Cerebellum (tissue), 4 donors: ENCODE measurements at places on chromosomes 3 and 15. TPM values are rescaled to one million over a fixed set of nuclear protein-coding genes. Genes with fewer than 3 reads are reported as not detected.

GRCh38 chr3:29746163-29746760 lies 465.4 kb downstream of the RBMS3 start:
- no peak for DNase-seq

GRCh38 chr15:45088801-45089711 lies 24.9 kb downstream of the DUOX2 start:
- no peak for DNase-seq

DNA sequence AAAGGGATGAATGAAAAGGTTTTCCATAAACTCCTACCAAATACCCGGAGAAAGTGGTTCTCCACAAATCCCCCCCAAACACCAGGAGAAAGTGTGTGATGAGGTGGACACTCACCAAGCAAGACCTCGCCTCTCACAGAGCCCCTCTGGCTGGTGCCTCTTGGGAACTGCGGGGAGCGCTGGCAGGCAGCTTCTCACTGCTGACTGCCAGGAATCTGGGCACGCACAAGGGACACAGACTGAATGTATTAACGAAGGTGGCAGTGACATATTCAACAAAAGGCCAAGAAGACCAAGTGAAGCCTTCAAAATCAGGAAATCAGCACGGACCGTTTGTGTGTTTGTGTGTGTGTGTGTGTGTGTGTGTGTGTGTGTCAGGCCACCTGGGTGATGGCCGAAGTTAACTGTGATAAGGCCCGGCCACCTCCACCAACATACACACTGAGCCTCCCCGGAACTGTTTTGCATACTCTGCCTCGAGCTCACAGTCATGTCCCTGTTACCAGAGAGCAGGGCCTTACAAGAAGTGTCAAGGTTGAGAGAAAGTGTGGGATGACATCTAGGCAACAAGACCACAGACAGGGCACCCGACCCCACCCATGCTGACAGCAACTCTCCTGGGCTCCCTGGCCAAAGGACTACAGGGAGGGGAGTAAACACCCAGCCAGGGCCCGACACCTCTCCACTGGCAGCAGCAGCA lies 18.0 kb downstream of the ATP10A start:
- DNase-seq: no peak

DNA sequence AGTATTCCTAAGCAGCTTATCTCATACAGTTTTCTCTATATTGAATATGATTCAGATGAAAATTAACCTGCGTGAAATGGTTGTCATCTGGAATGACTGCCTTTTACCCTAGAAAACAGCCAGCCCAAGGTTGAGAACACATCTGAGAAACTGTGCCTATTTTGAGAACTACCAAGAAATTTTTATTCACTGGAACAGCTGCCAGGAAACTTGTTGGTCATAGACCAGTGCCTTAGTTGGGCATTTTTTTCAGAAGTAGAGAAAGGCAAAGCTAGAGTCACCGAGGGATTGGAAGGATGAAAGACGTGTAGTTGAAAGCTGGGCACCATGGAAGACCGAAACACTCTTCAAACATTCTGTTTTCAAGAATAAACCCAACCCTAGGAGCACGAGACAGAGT lies 277.1 kb downstream of the LPP start:
- no peak for DNase-seq

DNA sequence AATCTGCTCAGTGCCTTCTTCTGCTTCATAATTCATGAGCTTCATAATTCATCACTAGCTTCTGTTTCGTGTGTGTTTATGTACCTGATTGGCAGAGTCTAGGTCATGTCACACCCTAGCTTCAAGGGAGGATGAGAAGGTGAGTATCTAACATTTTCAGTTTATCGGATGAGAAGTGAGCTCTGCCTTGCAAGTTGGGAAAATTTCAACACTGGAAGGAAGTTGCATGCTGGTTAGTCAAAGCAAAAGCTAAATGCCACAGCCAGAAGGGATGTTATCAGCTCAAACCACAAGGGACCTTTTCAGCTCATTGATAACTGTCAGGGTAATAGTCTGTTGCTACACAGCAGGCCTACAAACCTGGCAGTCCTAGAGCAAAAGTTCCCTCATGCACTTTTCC lies 7.3 kb upstream of the TNFSF10 start:
- DNase-seq: no peak

DNA sequence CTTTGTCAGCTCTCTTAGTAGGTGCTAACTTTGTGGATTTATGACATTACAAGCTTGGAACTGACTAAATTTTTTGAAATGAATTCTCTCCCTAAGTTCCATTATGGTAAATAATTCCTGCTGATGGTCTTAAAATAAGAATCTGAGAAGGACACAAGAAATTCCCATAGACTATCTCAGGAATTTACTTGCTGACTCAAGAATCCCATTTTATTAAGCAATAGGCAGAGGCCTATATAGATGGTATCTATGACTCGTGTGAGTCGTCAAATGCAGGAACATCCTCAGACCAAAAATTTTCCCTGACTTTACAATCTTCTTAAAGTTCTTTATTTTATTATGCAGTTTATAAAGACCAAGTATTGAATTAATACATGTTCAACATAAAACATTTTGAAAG lies 30.7 kb upstream of the CBLB start:
- no peak for DNase-seq

GRCh38 chr3:44999782-45000181 lies 23.7 kb downstream of the EXOSC7 start:
- DNase-seq: no peak

DNA sequence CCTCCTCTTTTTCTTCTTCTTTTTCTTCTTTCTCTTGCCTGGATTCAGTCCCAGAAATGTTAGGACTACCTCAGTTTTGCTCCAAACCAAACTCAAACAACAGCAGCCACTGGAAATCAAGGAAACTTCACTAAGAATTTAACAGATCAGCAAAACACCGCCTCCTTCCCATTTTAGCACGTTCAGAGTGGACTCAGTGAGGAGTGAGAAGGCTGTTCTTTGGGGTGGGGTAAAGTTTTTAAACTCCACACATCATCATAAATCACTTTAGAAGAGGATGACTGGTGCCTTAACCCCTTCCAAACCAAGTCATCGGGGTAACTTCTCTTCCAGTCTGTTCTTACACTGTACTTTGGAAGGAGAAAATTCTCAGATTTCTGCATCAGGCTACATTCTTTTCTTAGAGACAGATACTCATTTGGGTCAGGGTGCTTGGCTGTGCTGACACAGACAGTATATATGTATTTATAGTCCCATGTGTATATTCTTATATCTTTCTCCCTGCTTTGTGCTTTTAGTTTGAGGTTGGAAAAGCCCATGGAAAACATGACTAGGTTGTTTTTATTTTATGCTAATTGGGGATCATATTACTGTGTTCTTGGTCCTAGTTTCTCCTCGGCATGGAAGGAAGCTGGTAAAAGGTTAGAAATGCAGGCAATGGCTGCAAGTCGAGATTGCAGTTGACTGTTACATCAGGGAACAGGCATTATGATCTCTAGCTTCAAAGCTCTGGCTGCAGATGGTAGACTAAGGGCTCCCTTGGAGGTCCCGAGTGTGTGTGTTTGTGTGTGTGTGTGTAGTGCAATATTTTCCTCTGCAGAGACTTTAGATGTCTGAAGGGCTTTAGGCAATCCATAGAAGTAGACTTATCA lies at the start of gene CCDC80:
CCDC80 (minus strand) TSS at position 214 of the 872 bp plus-strand sequence. CDS start 1,238 bp downstream, outside the sequence.
- no peak for DNase-seq

DNA sequence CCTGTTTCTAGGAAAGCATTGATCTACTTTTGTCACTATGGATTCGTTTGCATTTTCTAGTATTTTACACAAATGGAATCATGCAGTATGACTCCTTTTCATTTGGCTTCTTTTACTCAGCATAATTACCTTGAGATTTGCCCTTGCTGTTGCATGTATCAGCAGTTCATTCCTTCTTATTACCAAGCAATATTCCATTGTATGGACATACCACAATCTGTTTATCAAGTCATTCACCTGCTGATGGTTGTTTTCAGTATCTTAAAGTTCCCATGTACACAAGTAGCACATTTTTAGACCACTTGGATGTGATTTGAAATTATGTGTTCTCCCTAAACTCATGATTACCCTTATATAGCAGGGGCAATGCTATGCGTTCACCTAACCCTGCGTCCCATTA lies 150.0 kb upstream of the UBE2E1 start:
- no peak for DNase-seq

DNA sequence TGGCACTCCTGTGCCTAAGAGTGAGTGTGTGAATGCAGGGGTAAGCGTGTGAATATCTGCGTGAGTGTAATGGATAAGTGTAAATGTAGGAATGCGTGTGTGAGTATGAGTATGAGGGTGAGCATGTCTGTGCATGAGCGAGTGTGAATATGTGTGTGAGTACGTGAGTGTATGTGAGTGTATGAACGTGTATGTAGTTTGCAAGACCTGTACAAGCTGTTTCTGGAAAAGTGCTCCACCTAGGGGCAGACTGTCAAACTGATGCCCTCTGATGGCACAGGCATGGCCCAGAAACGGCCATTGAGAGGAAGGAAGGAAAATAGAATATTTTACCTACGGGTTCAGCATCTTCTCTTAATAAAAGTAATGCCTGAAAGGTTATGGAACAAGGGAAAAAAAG lies 24.4 kb upstream of the FRMD4B start:
- peak; percentile 13 for DNase-seq

ENTPD3 gene
- total RNA-seq: 5.3 TPM

TMEM42 gene
- 4.9 TPM for total RNA-seq
